Thyroid gland (tissue), 4 donors: ENCODE measurements at places on chromosomes 1 and 21. TPM values are rescaled to one million over a fixed set of nuclear protein-coding genes. Genes with fewer than 3 reads are reported as not detected.

GRCh38 chr1:159509440-159510228 lies 26.2 kb downstream of the OR10J5 start:
- H3K4me3 ChIP-seq: no peak overlapping the region
- no peak overlapping the region for H3K27ac ChIP-seq
- no peak for DNase-seq
- no peaks in the 10 kb centered on the region for H3K4me1 ChIP-seq

GRCh38 chr1:224333309-224333926 lies 3.4 kb upstream of the NVL start:
- no peaks in the 10 kb centered on the region for H3K36me3 ChIP-seq
- no peak for DNase-seq
- H3K4me1 ChIP-seq: peaks cover 17% of the 10 kb centered on the region
- no peak overlapping the region for H3K27ac ChIP-seq
- H3K27me3 ChIP-seq: no peaks in the 10 kb centered on the region

DNA sequence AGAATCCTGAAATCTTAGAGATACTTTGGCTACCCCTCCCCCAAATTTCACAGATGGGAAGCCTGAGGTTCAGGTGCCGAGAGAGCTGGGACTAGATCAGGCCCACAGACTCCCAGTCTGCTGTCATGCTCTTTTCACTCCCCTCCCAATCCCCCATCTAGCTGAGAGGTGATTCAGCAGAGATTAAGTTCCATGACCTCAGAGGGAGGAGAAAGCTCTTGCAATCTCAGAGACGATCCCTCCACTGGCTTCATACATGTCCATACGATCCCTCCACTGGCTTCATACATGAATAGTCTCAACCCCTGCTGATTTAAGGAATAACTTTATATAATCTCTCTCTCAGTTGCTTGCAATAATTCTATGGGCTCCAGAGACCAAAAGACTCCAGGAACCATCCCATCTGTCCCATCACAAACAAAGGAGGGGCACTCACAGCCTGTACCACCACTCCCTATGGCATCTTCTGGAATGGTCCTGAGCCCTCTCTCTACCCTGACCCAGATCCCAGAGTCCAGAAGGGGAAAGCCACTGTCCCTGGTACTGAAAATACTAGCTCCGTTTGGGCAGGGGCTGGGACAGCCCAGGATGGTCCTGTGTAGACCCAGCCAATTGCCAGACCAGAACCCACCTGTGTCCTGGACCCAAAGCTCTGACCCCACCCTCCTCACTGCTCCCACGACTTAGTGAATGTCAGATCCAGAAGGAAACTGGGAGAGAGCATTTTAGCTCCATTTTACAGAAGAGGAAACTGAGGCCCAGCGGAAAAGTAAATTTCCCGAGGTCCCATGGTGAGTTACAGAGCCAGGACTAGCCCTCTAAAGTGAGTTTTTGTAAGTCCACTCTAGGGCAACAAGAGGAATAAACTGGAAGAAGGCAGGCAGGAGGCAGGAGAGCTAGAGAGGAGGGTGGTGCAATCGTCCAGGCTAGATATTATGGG lies 27.1 kb downstream of the RIMS3 start:
- H3K36me3 ChIP-seq: no peaks in the 10 kb centered on the region
- H3K27me3 ChIP-seq: no peaks in the 10 kb centered on the region
- no peaks in the 10 kb centered on the region for H3K4me1 ChIP-seq
- no peak overlapping the region for H3K4me3 ChIP-seq

PIK3CD gene
- 9.5 TPM for total RNA-seq

DNA sequence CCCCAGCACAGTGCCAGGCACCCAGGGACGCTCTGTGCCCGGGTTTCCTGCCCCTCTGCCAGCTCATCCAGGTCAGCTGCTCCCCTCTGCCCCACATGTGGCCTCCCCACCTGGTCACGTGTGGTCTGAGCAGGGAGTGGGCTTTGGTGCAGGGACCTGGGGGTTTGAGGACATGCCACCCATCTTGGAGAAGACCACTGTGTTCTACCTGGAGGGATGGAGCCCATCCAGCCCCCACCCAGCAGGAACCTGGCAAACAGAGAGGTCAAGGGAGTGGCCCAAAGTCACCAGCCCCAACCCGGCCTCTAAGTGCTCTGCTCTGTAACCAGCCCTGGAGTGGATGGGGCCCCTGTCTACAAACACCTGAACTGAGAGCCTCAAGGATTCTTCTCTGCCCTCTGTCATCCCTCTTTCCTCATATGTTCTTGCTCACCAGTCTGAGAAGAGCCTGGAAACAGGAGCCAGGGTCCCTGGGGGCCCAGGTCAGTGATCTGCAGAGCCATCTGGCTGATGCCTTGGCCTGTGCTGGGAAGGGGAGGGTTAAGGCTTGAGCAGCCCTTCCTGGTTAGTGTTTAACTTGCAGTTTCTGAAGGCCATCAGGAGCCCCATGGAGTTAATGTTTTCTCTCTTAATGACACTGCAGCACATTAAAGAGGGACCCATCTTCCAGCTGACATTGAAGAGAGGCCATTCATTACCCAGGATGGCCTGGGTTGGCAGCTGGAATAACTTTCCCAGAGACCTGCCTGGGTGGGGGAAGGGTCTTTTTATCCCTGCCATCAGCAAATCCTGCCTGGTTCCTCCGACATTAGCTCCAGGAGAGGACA lies 235.4 kb downstream of the PTPRU start:
- no peak overlapping the region for H3K4me3 ChIP-seq
- H3K27ac ChIP-seq: no peak overlapping the region
- H3K4me1 ChIP-seq: no peaks in the 10 kb centered on the region

DNA sequence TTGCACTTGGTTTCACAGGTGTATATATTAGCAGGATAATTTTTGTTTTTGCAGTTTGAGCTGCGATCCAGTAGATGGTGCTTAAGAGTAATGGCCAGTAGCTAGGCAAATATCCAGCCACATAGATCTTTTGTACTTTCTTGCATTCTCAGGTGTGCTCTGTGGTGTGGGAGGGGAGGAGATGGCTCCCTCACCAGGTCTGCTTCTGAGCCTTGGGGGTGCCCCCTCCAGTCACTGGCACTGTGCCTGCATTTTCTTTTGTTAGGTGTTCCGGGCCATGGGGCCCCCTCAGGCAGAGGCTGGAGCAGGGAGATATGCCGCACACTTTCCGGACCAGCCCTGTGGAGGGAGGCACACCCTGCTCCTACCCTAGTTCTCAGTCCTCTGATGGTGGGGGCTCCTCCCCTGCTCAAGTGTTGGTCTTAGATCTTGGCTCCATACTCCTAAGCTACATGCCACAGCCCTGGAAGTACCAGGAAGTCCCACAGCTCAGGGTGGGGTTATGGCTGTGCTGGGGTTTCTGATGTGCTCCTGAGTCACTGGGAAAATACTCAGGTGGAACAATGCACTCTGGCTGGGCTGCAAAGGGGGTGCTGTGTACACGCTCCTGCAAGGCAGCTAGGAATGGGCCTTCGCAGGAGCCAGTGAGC lies 197.6 kb upstream of the DMRTA2 start:
- H3K4me1 ChIP-seq: no peaks in the 10 kb centered on the region
- DNase-seq: peak; percentile 6
- H3K27ac ChIP-seq: no peak overlapping the region
- no peak overlapping the region for H3K4me3 ChIP-seq
- H3K27me3 ChIP-seq: no peaks in the 10 kb centered on the region
- H3K36me3 ChIP-seq: no peaks in the 10 kb centered on the region

GRCh38 chr1:26582836-26583460 lies 53.4 kb downstream of the RPS6KA1 start:
- no peak for DNase-seq
- no peak overlapping the region for H3K27ac ChIP-seq
- H3K4me1 ChIP-seq: no peaks in the 10 kb centered on the region
- H3K4me3 ChIP-seq: no peak overlapping the region
- H3K27me3 ChIP-seq: no peaks in the 10 kb centered on the region

DNA sequence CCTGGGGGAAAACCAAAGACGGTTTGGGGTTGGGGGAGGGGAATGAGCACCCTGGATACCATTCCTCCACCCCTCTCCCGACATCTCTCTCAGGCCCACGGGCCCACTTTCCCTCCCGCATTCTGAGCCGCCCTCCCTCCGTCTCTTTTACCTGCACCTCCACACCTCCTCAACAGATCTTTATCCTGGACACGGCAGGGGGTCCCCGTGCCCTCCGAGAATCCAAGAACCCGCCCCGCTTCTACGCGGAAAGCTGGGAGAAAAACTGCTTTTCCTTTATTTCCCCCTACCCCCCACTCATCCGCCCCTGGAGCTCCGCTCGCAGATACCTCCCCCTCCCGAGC lies 108.8 kb downstream of the NAV1 start:
- H3K27ac ChIP-seq: no peak overlapping the region
- H3K27me3 ChIP-seq: no peaks in the 10 kb centered on the region
- no peak for DNase-seq
- peaks cover 23% of the 10 kb centered on the region for H3K4me1 ChIP-seq
- H3K36me3 ChIP-seq: no peaks in the 10 kb centered on the region

NT5C1A gene
- 0.33 TPM for total RNA-seq

GRCh38 chr21:32270748-32271147 lies 8.1 kb downstream of the MIS18A start:
- no peaks in the 10 kb centered on the region for H3K27me3 ChIP-seq
- H3K36me3 ChIP-seq: peaks cover 3% of the 10 kb centered on the region
- no peaks in the 10 kb centered on the region for H3K4me1 ChIP-seq
- no peak overlapping the region for H3K4me3 ChIP-seq
- DNase-seq: no peak
- H3K27ac ChIP-seq: no peak overlapping the region
